Activated T-cell treated with anti-CD3 and anti-CD28 coated beads for 24 hours (primary cell): ENCODE measurements at places on chromosomes 7 and 10.

DNA sequence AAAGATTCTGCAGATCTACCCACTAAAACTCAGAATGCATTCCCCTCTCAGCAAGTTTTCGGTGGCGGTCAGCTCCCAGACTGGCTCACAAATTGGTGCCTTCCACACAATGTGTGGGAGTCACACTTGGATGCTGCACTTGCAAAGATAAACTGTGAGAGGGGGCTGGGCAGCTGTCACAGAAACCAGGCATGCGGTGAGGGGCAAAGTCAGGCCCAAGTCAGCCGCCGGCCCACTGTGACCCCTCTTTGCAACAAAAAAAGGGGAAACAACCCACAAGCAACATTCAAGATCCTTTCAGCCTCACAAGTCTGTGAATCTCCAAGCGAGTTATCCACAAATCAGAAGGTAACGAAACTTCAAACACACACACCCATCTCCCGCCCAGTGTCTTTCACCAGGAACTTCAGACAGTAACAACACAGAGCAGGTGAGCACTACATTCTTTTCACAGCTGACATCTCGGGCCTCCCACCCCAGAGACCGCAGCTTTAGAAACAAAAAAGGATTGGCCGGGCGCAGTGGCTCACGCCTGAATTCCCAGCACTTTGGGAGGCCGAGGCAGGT, 32.0 kb downstream of the SNX8 start:
- DNase-seq: no peak

DNA sequence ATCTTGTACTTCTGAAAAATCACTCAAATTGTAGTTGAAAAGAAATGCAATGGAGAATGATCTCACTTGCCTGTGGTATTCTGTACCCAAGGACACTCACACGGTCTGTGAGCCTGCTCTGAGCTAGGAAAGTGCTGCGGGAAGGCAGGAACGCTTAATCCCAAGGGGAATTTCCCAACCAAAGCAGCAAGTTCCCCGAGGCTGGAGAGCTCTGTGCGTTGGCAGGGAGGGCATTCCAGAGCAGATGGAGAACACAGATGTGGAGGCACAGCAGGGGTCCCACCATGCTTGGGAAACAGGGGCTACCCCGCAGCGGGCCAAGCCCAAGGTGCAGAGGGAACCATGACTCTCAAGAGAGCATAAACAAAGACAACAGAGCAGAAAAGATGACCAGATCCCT, 13.6 kb downstream of the SVIL start:
- DNase-seq: no peak

DNA sequence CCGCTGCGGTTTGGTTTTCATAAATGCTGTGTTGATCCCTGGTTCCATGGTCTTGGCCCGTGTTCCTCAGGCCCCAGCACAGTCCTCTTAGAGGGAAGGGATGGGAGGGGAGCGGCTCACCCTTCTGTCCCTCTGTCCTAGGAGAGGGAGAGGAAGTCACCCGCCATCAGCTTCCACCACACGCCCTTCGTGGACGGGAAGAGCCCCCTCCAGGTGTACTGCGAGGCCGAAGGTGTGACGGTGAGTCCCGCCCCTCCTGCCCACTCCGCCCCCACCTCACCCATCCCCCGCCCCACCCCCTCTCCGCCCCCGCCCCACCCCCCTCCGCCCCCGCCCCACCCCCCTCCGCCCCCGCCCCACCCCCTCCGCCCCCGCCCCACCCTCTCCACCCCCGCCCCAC, 37.5 kb upstream of the DPYSL4 start:
- DNase-seq: no peak

DNA sequence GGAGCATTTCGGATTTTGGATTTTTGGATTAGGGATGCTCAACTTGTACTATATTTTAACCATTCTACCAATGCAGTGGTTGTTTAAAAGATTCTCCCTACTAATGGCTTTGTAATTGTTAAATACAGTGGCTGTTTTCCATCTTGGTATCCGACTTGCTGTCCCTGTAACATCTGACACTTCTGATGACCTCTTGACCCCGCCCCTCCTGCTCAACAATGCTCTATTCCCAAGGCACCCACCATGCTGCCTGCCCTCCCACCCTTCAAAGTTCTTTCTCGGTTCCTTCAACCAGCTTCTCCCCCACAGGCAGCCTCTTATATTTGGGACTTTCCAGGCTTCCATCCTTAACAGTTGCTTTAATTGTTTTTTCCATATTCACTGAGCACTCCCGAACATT, 2.0 kb downstream of the PRTFDC1 start:
- no peak for DNase-seq

DNA sequence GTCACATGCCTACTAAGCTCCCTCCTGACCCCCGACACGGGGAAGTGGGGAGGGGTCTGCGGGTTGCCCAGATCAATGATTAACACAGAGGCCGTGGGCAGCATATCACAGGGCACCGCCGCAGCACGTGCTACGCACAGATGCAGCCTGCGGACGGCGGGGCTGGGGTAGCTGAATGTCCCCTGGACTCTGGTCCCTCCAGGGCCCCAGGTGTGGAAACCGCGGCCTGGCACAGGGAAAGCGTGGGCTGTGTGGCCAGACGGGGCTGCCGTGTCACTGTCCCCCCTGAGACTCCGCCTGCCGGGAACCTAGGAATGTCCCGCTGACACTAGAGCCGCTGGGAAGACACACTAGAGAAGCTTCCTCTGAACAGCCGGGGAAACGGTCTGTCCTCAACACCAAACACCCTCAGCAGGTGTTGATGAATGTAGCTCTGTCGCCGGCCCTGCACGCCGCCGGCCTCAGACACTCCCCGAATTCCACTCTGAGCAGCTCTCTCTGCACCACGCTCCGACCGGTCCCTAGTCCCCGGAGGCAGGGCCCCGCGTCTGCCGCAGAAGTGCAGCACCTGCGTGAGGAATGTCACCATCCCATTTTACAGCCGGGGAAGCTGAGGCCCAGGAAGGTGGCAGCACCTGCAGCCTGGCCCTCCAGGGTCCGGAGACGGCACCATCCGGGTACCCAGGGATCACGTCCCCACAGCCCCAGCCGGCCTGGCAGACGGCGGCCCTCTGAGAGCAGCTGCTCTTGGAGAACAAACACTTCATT, 33.4 kb upstream of the PDGFA start:
- no peak for DNase-seq

GRCh38 chr10:102040305-102041050, 15.5 kb downstream of the ARMH3 start:
- no peak for DNase-seq

DNA sequence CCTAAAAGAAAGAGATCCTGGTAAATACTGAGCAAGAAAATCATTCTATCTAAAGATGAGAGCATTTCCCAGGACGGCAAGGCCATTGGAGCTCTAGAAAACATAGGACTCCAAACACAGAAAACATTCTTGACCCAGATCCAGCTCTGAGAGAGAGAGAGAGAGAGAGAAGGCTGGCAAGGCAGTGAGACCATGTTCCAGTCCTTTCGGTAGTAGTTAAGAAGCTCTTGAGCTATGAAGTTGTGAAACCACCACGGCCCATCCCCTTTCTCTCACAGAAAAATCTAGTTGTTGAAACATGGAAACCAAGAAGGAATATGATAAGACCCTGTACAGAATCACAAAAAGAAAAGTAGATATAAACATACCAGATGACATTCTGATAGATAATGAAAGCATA, 212.4 kb upstream of the NPSR1 start:
- DNase-seq: no peak

DNA sequence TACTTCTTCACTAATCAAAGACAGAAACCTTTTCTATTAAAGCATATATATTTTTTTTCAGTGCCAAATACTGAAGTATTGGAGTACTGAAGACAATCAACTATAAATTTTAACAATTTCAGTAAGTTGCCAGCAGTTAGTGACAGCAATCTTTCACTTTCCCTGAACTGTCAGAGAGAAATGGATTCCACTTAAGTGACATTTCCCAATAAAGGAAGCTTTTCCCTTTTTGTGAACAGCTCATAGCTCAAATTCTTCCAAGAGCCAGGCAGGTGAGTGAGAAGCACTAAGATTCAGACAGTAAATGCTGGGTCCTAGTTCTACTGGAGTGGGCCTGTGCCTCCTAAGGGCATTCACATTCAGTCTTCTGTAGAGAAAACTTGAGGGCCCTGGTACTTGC, 142.0 kb downstream of the SRPK2 start:
- DNase-seq: no peak

- no peak for DNase-seq
Measured at GRCh38 chr7:99308461-99309074, 17.1 kb upstream of the ARPC1A start.

DNA sequence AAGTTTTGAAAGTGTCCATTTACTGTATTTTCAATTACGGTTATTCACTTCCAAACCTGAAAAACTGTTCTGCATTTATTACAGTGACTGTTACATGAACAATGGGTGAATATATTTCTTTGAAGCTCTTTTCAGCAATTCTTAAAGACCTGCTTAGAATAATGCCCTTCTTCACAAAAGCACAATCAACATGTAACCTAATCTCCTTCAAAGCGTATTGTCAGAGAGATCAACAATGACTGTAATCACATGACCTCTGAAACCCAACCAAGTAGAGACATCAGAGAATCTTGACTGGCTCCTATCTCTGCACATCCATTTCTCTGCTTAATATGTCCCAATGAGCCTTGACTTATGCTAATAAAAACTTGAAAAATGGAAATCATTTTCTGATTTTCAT, 126.7 kb downstream of the NRCAM start:
- DNase-seq: no peak

DNA sequence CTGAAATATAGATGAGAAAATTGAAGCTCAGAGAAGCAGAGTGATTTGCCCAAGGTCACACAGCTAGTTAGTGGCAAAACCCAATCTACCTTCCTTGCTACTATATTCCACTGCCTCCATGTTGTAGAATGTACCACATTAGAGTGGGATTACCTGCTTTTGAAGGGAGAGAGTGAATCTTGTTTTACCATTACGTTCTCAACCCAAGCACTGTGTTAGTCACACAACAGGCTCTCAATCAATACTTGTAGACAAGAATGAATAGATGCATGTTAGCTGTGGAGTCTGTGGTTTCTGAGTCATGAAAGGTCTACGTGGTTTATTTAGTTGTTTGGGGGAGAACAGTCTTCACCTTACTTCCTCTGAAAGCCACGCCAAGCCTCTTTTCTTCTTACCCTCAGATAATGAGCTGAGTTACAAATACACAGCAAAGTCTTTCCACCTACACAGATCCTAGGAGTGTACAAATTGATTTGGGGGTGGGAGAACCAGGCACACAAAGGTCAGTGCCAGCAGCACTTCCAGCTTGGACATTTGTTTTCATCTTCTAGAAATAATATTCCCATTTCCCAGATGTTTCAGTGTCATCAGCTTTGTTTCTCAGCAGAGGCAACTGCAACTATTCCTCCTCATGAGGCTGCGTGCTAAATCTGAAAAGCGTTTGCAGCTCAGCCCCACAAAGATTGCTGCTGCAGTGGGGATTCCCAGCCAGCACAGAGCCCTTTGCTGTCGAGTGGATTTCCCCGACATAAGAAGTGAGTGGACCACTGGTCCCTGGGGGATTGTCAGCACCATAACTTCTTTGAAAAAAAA, 71.5 kb upstream of the ADO start:
- DNase-seq: peak; percentile 51

DNA sequence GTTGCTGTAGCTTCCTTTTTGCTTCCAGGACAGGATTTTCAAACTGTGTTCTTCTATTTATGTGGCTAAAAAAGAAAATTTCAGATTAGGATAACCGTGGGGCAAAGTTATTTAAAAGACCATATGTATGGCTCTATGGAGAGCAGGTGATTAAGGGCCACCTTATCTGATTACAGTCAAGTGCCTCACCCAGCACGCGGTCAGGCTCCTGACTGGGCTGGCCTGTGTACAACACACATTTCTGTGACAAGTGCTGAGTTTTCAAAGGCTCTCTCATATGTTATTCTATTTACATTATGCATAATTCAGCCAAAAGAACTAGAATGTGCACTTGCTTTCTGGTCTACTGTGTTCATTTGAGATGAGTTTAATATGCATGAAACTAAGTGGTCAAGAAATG, 547.4 kb downstream of the PHTF2 start:
- no peak for DNase-seq

DNA sequence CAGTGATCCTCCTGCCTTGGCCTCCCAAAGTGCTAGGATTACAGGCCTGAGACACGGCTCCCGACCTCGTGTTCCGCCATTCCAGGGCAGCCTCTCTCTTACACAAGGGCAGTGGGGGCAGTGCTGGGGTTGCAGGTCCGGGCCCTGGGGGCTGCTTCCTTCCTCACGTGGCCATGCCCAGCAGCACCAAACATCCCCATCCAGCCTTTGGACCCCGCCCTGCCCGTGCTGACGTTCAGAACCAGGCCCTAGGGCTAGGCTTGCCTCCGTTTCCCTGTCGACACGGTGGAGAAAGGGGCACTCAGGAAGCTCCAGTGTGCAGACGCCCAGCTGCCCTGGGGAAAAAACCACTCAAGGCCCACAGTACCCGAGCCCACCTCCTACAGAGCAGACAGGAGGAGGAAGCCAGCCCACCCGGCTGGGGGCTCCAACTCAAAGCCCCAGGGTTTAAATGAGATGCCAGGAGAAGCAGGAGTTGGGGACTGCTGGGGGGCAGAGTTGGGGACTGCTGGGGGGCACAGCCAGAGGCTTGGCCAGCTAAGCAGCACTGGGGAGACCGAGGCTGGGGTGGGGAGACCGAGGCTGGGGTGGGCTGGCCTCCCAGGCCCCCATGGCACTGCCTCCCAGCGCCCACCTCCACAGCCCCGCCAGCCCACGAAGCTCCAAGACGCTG, 35.9 kb downstream of the ADAP1 start:
- DNase-seq: no peak

DNA sequence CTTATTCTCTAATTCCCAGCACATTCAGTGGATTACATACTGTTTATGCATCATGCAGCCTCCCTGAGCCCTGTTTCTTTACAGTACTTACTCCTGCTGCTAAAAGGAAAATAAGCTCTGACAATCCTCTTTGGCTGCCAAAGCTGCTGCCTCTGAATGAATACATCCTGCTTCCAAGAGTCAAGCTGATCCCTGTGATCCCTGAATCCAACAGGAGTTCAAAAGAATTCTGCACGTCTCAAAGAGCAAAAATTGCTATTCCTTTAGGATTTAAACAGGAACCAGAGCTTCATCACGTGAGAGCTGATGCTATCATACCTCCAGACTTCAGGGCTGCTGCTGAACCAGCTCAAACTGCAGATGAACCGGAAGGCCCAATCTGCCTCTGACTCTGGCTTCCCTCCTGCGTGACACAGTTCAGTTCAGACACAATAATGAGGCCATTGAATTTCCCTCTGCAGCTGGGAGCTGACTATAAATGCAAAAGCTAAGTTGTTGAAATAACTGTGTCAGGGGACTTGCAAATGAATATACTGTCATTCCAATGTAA, 851.0 kb upstream of the PHF14 start:
- no peak for DNase-seq
